ENCODE measurements at places on chromosomes 3 and 15. TPM values are rescaled to one million over a fixed set of nuclear protein-coding genes. Genes with fewer than 3 reads are reported as not detected.
A peak's percentile ranks its signal among the peaks of the same experiment; 100 is the strongest.

GRCh38 chr15:83571820-83572707 is 81.9 kb upstream of the ADAMTSL3 start:
- no peak overlapping the region for H3K27ac ChIP-seq
- peaks cover 4% of the 10 kb centered on the region for H3K4me1 ChIP-seq
- DNase-seq = peak; percentile 40
- no peak overlapping the region for H3K4me3 ChIP-seq

GRCh38 chr3:11698326-11699082 is 54.8 kb upstream of the VGLL4 start:
- peaks cover 6% of the 10 kb centered on the region for H3K36me3 ChIP-seq
- H3K27ac ChIP-seq = no peak overlapping the region
- no peak for DNase-seq
- no peaks in the 10 kb centered on the region for H3K27me3 ChIP-seq

DNA sequence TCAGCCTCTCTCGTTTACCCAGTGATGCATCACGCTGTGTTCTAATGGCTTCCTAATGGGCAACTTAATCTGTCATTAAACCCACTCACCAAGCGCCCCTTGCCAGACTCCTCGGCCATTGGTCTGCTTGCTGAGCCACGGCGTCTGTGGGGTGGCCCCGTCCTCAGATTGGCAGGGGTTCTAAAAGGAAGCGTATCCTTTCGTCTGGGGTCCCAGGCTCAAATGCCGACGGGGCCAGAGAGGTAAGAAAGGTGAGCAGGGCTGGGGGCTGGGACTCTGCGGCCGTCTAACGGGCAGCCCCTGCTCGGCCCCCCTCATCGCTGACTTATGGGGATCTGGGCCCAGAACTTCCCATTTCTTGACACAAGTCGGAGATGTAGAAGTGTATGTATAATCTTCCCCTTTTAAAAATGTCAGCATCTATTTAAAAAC is 315.1 kb upstream of the PROK2 start:
- H3K27me3 ChIP-seq = peaks cover 12% of the 10 kb centered on the region
- H3K27ac ChIP-seq = no peak overlapping the region
- peaks cover 24% of the 10 kb centered on the region for H3K4me1 ChIP-seq
- DNase-seq = no peak
- H3K36me3 ChIP-seq = no peaks in the 10 kb centered on the region

DNA sequence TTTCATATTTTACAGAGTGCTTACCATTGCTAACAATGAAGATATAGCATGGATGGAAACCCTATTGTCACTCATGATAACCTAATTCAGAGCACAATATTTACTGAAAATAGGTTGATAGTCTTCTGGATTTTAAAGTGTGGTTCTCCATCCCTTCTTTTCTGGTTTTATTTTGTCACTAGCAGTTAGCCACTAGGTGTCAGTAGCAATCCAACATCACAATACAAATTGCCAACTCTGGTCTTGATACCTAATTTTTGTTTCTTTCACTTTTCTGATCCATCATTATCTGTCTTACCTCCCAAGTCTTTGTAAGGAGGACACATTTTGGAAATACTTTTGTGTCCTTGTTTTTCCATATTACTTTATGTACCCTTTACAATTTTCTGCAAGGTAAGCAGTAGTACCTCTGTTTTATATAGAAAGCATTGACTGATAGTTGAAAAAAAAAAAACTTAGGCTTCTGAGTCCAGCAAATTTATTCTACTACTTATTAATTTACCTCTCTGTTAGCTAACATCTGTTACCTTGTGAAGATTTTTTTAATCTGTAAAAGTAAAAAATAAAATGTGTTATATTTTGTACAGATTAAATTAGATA is 28.3 kb upstream of the CRYBG3 start:
- DNase-seq = peak; percentile 81
- H3K4me1 ChIP-seq = no peaks in the 10 kb centered on the region
- H3K27ac ChIP-seq = no peak overlapping the region

STX19 gene
- total RNA-seq = 0.17 TPM

- H3K4me3 ChIP-seq = no peak overlapping the region
- H3K36me3 ChIP-seq = no peaks in the 10 kb centered on the region
- H3K27ac ChIP-seq = no peak overlapping the region
- no peaks in the 10 kb centered on the region for H3K4me1 ChIP-seq
Observed at GRCh38 chr3:40129981-40130380, 179.5 kb upstream of the EIF1B start.

DNA sequence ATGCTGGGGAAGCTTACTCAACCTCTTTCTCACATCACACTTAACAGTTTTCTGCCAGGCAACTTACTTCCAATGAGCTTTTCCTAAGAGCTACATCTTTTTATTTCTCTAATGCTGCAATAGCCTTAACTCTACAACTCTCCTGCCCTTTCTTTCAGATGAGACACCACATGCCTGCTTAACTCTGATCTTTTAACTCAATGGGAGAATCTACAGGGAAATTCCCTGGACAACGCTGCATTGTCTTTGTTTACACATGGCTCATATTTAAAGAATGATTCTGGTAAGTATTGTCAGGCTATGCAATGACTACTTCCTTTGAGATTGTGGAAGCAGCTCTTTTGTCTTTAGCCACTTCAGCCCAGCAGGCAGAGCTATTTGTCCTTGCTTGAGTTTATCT is 353.1 kb upstream of the BCHE start:
- H3K4me3 ChIP-seq = no peak overlapping the region
- no peak overlapping the region for H3K27ac ChIP-seq
- H3K36me3 ChIP-seq = no peaks in the 10 kb centered on the region
- no peaks in the 10 kb centered on the region for H3K4me1 ChIP-seq

DNA sequence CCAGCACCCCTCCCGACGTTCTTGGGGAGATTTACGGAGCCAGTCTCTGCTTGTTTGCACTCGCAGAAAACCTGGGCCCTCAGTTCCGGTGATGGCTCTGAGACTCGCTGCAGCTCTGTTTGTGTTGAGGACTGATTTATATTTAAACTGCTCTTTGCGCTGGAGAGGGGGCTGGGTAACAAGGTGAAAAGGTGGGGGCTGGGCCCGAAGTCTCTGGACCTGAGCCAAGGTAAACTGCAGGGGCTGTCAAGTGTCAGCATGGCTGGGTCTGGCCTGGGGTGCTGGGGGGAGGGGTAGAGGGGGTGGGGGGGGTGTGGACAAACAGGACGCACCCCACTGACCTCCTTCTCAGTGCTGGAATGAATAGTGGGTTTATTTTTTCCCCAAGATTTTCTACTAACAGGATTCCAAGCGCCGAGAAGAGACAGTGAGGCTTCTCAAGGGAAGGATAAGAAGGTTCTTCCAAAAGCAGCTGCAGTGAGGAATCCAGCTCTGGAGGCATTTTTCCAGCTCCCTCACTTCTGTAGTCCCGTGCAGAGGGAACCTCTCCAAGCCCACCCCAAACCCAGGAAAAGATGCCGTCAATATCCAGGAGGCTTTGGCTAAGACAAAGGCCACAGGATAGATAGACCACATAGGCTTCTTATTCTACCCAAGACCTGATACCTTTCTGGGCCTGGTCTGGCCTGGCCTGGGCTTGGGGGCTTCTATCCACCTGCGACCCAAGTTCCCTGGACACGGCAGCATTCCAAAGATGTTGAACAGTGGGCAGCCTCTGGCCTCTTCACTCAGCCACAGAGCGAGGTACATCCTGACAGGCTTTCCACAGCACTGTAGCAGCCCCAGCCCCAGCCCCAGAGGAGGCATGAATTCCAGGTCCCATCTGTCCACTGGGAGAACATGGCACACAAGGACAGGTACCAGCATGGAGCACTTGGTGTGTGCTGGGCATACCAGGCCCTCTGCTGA is 938 bp upstream of the SLCO2A1 start:
- H3K27me3 ChIP-seq = peaks cover 23% of the 10 kb centered on the region
- H3K36me3 ChIP-seq = no peaks in the 10 kb centered on the region
- H3K4me1 ChIP-seq = peaks cover 13% of the 10 kb centered on the region

GRCh38 chr3:139265131-139266016 is 78.4 kb upstream of the MRPS22 start:
- H3K27me3 ChIP-seq = peaks cover 3% of the 10 kb centered on the region
- H3K4me1 ChIP-seq = peaks cover 13% of the 10 kb centered on the region
- H3K4me3 ChIP-seq = no peak overlapping the region
- no peaks in the 10 kb centered on the region for H3K36me3 ChIP-seq
- DNase-seq = peak; percentile 25

RTP4 gene
- 1.2 TPM for total RNA-seq

DNA sequence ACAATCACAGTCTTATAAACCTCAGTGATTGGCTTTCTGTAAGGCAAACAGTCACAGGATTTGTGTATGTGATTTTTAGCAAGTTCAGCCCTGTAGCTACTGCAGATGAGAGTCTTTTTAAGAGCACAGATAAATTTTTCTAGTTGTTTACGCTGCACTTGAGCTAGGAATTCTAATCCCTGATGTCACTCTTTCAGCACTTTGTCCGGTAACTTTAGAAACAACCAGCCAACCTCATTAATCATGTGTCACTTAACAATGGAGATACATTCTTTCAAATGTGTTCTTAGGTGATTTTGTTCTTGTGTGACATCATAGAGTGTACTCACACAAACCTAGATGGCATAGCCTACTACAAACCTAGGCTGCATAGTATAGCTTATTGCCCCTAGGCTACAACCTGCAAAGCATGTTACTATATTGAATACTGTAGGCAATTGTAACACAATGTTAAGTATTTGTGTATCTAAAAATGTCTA is 36.8 kb upstream of the GOLGA6L2 start:
- no peaks in the 10 kb centered on the region for H3K27me3 ChIP-seq
- H3K4me3 ChIP-seq = no peak overlapping the region
- H3K4me1 ChIP-seq = no peaks in the 10 kb centered on the region
- DNase-seq = no peak

SRGAP3 gene
- total RNA-seq = 59.6 TPM

DNA sequence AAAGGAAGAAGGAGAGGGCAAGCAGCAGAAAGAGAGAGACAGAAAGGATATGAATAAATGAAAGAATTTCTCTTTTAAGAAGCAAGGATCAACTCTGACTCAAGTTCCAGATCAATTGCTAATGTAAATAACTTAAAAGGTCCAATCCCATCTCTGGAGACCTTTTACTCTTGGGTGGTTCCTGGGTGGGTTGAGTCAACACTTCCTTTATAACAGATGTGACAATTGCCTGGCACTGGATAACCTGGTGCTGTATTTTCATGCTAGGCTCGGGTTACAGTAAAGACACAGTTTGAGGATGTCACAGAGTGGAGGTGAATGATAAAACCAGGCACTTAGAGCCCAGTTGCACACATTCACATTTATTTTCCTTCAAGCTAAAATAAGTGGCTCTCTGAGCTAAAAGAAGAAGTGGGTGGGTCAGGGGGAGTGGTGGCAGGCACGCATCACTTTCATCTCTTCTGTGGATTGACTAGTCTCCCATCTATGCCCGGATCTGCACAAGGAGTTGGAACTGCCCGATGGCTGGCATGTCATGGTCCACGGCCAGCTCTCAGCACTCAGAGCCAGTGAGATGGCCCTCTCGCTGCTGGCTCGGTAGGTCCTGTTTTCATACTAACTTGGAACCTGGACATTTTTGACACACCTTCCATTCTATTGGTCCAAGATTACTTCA is 465.8 kb downstream of the FOXP1 start:
- DNase-seq = no peak
- H3K36me3 ChIP-seq = no peaks in the 10 kb centered on the region
- no peak overlapping the region for H3K27ac ChIP-seq

DNA sequence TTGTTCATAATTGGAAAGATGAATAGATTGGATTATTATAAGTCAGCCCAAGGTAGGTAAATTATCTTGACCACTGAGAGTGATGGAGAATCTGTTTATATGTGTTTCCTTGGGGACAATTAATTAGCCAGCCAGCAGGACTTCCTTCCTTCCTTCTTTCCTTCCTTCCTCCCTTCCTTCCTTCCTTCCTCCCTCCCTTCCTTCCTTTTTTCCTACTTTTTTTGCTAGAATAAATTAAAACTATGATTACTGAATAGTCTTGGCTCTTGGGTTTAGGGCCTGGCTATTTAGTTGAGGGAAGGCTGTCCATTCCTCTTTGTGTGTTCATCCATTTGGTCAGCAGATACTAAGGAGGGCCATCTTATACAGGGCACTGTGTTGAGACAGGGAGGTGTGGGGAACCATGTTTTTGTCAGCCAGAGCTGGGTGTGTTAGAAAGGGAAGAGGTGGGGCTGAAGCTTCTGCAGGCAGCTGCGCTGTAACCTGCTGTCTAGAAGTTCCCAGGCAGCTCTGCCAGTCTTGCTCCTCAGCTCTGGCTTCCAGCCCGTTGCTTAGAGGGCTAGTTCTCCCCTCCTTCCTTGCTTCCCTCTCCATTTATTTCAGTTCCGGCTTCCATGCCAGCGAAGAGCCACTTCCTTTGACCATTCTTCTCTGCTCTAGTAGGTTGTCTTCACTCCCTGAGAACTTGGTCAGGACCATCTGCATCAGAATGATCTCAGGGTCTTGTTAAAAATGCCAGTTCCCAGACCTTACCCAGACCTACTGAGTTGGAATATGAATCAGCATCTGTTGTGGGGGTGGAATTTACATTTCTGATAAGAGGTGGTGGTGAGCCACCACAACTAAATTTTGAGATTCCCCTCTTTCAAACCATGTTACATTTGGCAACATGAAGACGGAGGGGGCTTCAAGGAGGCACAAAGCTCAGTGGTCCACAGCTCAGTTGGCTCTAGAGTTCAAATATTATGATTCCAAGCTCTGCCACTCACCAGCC is 113.9 kb downstream of the DGKG start:
- H3K27me3 ChIP-seq = no peaks in the 10 kb centered on the region
- peaks cover 2% of the 10 kb centered on the region for H3K36me3 ChIP-seq
- H3K4me3 ChIP-seq = no peak overlapping the region
- H3K4me1 ChIP-seq = no peaks in the 10 kb centered on the region
- DNase-seq = no peak

DNA sequence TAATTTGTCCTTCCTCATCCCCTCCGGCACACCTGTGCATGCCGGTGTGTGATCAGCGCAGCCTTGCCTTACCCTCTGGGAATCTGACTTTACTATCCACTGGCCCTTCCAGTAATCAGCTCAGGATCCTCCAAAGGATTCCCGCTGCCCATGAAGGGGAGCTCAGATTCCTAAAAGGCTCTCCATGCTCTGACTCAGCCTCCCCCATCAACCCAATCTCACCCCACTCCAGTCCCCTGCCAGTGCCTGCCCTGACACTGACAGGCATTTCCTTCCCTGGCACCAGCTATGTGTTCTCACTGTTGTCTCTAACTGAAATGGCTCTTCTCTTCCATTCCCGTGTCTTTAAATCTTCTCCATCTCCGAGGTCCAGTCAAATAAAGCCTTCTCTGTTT is 7.3 kb upstream of the BCL2A1 start:
- peak overlapping the region; percentile 64 for H3K27ac ChIP-seq
- no peaks in the 10 kb centered on the region for H3K36me3 ChIP-seq
- no peaks in the 10 kb centered on the region for H3K27me3 ChIP-seq
- peaks cover 10% of the 10 kb centered on the region for H3K4me1 ChIP-seq
- DNase-seq = no peak
- no peak overlapping the region for H3K4me3 ChIP-seq

- H3K27me3 ChIP-seq = no peaks in the 10 kb centered on the region
- H3K4me1 ChIP-seq = peaks cover 61% of the 10 kb centered on the region
- H3K27ac ChIP-seq = peak overlapping the region; percentile 97
- no peak for DNase-seq
Observed at GRCh38 chr15:63600001-63600615, 2.9 kb downstream of the FBXL22 start.

ANKRD63 gene
- total RNA-seq = not detected

GRCh38 chr3:63979093-63979885 is 44.0 kb downstream of the PSMD6 start:
- peaks cover 5% of the 10 kb centered on the region for H3K36me3 ChIP-seq
- no peaks in the 10 kb centered on the region for H3K27me3 ChIP-seq

GRCh38 chr15:83200162-83200561 is 7.5 kb downstream of the HDGFL3 start:
- no peaks in the 10 kb centered on the region for H3K4me1 ChIP-seq
- no peak overlapping the region for H3K27ac ChIP-seq
- H3K27me3 ChIP-seq = no peaks in the 10 kb centered on the region
- DNase-seq = no peak
- no peak overlapping the region for H3K4me3 ChIP-seq

DBR1 gene
- total RNA-seq = 19.9 TPM

- peaks cover 5% of the 10 kb centered on the region for H3K4me1 ChIP-seq
- no peak overlapping the region for H3K4me3 ChIP-seq
- H3K27ac ChIP-seq = no peak overlapping the region
- H3K36me3 ChIP-seq = peaks cover 14% of the 10 kb centered on the region
Observed at GRCh38 chr3:69297501-69297900, 88.4 kb downstream of the FRMD4B start.
